ENCODE measurements at places on chromosomes 3 and 15.

DNA sequence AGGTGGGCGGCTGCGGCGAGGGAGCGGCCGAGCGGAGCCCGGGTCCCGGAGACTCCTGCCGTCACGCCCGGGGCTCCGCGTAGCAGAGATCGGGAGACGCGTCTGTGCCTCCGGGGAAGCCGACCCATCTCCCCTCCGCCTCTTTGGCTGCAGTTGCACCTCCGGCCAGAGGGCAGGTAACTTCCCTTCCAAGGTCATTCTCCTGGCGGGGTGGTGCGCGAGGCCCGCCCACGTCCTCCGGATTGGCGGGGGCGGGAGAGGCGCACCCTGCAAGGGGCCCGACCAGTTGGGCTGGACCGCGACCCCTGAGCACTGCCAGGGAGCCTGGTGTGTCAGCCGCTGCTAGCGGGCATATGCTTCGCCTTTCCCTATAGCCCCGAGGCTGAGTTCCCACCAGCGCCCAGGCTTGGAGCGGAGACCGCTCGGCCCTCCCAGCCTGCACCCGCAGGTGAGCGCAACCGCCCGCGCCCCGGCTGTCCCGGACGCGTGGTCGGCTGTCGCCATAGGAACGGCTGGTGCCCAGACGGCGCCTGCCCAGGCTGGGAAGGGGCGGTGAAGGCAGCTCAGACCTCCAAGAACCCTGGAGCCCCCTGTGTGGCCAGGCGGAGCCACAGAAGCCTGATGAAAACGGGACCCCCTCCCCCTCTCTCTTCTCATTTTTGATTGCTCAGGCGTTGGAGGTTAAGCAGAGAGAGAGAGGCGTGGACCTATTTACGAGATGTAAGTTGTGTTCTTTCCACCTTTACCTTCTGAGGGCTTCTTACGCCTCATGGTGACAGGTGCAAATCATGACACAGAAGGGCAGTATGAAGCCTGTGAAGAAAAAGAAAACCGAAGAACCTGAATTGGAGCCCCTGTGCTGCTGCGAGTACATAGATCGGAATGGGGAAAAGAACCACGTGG, 453 bp downstream of the ZDHHC23 start:
- H3K27me3 ChIP-seq = no peaks in the 10 kb centered on the region
- H3K27ac ChIP-seq = peak overlapping the region; percentile 56
- no peaks in the 10 kb centered on the region for H3K4me1 ChIP-seq
- H3K36me3 ChIP-seq = no peaks in the 10 kb centered on the region

- H3K4me3 ChIP-seq = no peak overlapping the region
- no peaks in the 10 kb centered on the region for H3K36me3 ChIP-seq
- H3K27me3 ChIP-seq = no peaks in the 10 kb centered on the region
- no peaks in the 10 kb centered on the region for H3K4me1 ChIP-seq
These were observed 85.6 kb upstream of the LPP start for GRCh38 chr3:188068342-188068741.

GRCh38 chr3:141881702-141882101, 5.3 kb downstream of the ATP1B3 start:
- H3K4me1 ChIP-seq = no peaks in the 10 kb centered on the region
- no peak for DNase-seq
- no peak overlapping the region for H3K4me3 ChIP-seq
- H3K27me3 ChIP-seq = no peaks in the 10 kb centered on the region
- no peak overlapping the region for H3K27ac ChIP-seq

GRCh38 chr15:60745469-60746061, 266.6 kb upstream of the ICE2 start:
- peak; percentile 43 for DNase-seq
- no peaks in the 10 kb centered on the region for H3K4me1 ChIP-seq
- H3K27me3 ChIP-seq = no peaks in the 10 kb centered on the region
- no peak overlapping the region for H3K4me3 ChIP-seq

DNA sequence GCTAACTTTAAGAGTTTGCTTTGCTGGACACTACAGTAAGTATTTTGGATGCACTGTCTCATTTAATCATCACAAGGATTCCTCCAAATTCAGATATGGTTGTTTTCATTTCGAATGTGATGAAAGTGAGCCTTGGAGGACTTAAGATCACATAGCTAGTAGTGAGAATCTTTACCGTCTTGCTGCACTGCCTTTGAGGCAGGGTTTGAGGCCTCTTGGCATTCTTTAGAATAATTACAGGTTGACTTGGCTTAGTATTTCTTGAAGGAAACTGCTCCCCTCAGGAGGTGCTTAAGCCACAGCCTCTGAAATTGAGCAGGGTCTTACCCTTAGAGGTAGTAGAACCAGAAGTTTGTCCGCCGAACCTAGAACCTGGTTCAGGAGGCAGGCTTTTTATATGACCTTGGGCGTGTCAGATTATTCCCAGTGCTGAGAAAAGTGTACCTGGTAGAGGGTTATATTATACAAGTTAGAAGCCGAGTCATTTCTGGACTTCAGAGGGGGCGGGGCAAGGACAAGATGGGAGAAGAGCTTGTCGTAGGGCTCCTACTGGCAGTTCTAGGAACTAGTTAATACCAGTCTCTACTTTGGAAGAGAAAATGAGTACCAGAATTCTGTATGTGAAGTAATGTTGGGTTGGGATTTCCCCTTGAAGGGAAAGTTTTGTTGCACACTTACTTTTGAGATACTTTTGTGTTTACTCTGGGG, 1.1 kb downstream of the TFG start:
- H3K4me1 ChIP-seq = no peaks in the 10 kb centered on the region
- peaks cover 2% of the 10 kb centered on the region for H3K36me3 ChIP-seq
- peak overlapping the region; percentile 88 for H3K4me3 ChIP-seq
- no peaks in the 10 kb centered on the region for H3K27me3 ChIP-seq

- H3K4me3 ChIP-seq = no peak overlapping the region
- DNase-seq = no peak
- no peak overlapping the region for H3K27ac ChIP-seq
These were observed 304.1 kb downstream of the ZNF621 start for GRCh38 chr3:40828741-40829415.

GRCh38 chr15:51093839-51094605, 684 bp downstream of the TNFAIP8L3 start:
- peak overlapping the region; percentile 41 for H3K4me3 ChIP-seq
- H3K27ac ChIP-seq = no peak overlapping the region
- H3K36me3 ChIP-seq = no peaks in the 10 kb centered on the region
- H3K4me1 ChIP-seq = no peaks in the 10 kb centered on the region
- peaks cover 7% of the 10 kb centered on the region for H3K27me3 ChIP-seq
- DNase-seq = peak; percentile 79

GRCh38 chr3:196989721-196990262, 21.2 kb upstream of the PIGZ start:
- no peak for DNase-seq
- no peaks in the 10 kb centered on the region for H3K36me3 ChIP-seq
- H3K27me3 ChIP-seq = no peaks in the 10 kb centered on the region
- H3K4me1 ChIP-seq = no peaks in the 10 kb centered on the region

GRCh38 chr3:130048726-130049125, 32.9 kb upstream of the ALG1L2 start:
- H3K27me3 ChIP-seq = no peaks in the 10 kb centered on the region
- no peak overlapping the region for H3K4me3 ChIP-seq
- H3K4me1 ChIP-seq = no peaks in the 10 kb centered on the region
- no peak overlapping the region for H3K27ac ChIP-seq
- no peak for DNase-seq
- no peaks in the 10 kb centered on the region for H3K36me3 ChIP-seq

- H3K27ac ChIP-seq = no peak overlapping the region
- H3K4me1 ChIP-seq = no peaks in the 10 kb centered on the region
- no peaks in the 10 kb centered on the region for H3K27me3 ChIP-seq
- no peak overlapping the region for H3K4me3 ChIP-seq
- peak; percentile 40 for DNase-seq
These were observed 39.9 kb downstream of the PLCH1 start for GRCh38 chr3:155704771-155705559.

- no peak overlapping the region for H3K27ac ChIP-seq
- no peaks in the 10 kb centered on the region for H3K4me1 ChIP-seq
- no peaks in the 10 kb centered on the region for H3K36me3 ChIP-seq
These were observed 64.4 kb downstream of the SLMAP start for GRCh38 chr3:57820479-57820878.

GRCh38 chr3:98556164-98557130, 24.7 kb downstream of the GPR15 start:
- no peaks in the 10 kb centered on the region for H3K36me3 ChIP-seq
- DNase-seq = no peak
- no peak overlapping the region for H3K27ac ChIP-seq
- no peaks in the 10 kb centered on the region for H3K27me3 ChIP-seq

GRCh38 chr15:65395567-65396202, 17.9 kb upstream of the IGDCC3 start:
- no peak overlapping the region for H3K27ac ChIP-seq
- H3K27me3 ChIP-seq = peaks cover 9% of the 10 kb centered on the region
- no peak overlapping the region for H3K4me3 ChIP-seq
- H3K36me3 ChIP-seq = no peaks in the 10 kb centered on the region

DNA sequence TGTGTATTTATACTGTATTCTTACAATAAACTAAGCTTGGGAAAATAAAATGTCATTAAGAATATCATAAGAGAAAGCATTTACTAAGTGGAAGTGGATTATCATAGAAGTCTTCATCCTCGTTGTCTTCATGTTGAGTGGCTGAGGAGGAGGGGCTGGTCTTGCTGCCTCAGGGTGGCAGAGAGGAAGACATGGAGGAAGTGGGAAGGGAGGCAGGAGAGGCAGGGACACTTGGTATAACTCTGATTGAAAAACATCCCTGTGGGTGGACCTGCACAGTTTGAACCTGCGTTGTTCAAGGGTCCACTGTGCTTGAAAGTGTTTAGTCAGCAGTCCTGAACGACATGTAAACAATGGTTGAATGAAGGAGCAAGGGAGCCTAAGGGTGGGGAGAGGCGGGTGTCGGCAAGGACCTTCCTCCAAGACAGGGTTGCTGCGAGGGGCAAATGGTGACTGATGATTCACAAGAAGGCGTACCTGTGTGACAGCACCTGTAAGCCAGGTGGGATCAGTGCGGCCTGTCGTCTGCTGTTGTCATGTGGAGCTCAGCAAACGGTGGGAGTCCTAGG, 103.8 kb upstream of the KLF13 start:
- no peaks in the 10 kb centered on the region for H3K36me3 ChIP-seq
- H3K27ac ChIP-seq = no peak overlapping the region
- peaks cover 2% of the 10 kb centered on the region for H3K27me3 ChIP-seq
- no peak overlapping the region for H3K4me3 ChIP-seq
- no peak for DNase-seq

- H3K27me3 ChIP-seq = no peaks in the 10 kb centered on the region
- H3K4me3 ChIP-seq = no peak overlapping the region
- H3K27ac ChIP-seq = no peak overlapping the region
These were observed 3.0 kb downstream of the NAALADL2 start for GRCh38 chr3:174862101-174862500.

DNA sequence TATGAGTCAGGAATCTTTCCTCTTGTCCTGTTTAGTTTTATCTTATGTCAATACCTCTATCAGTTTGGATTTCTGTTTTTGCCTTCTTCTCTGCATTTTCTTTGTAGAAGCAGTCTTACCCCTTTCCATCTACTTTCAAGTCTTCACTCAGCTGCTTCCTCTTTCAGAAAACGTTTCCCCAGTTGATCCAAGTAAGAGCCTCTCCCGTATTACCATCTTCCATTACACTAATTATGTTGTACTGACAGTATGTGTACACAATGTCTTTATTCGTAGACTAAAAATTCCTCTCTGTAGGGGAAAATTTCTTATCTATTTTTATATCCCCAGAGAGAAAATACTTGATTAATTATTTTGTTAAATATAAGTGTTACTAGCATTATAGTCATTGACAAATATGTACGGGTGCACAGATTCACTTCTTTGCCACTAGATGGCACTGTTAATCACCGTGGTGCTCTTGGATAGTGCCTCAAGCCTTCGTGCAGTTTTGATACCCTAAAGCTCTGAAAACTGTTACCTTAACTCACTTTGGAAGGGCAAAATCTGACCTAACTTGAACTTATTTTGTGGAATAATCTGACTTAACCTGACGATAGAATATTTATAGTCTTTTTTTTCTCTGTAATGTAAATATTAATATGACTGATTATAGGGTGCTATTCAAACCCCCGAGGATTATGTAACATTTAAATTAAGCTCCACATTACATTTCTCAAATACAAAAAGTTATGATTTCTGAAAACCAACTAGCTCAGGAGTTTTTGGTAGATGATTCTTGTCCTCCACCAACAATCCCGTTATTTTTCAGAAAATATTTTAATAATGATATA, 74.2 kb upstream of the POU1F1 start:
- peak; percentile 67 for DNase-seq
- H3K4me3 ChIP-seq = no peak overlapping the region
- no peaks in the 10 kb centered on the region for H3K36me3 ChIP-seq
- H3K4me1 ChIP-seq = no peaks in the 10 kb centered on the region
- H3K27ac ChIP-seq = no peak overlapping the region
- H3K27me3 ChIP-seq = no peaks in the 10 kb centered on the region

DNA sequence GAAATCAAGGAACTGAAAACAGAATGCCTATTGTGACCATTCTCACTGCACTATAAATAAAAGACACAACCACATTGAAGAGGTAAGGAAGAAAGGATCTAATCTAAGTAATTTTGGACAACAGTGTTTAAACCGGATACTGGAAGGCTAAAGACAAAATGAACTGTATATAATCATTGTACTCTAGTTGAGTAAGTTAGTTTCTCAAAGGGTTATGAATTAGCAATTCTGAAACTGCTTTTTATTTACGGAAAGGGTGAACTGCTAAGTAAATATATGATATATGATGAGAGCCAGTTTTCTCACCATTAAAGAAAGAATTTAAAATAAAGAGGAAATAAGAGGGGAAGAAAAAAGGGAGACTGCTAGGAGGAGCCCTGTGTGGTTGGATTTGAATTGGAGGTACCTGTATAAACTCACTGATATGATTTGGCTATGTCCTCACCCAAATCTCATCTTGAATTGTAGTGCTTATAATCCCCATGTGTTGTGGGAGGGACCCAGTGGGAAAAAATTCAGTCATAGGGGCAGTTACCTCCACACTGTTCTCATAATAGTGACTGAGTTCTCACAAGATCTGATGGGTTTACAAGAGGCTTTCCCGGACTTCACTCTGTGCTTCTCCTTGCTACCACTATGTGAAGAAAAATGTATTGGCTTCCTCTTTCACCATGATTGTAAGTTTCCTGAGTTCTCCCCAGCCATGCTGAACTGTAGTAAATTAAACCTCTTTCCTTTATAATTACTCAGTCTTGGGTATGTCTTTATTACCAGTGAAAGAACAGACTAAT, 607.7 kb downstream of the PYDC2 start:
- no peaks in the 10 kb centered on the region for H3K36me3 ChIP-seq
- H3K4me1 ChIP-seq = no peaks in the 10 kb centered on the region
- no peak for DNase-seq
- H3K27ac ChIP-seq = no peak overlapping the region
- no peaks in the 10 kb centered on the region for H3K27me3 ChIP-seq
- H3K4me3 ChIP-seq = no peak overlapping the region

DNA sequence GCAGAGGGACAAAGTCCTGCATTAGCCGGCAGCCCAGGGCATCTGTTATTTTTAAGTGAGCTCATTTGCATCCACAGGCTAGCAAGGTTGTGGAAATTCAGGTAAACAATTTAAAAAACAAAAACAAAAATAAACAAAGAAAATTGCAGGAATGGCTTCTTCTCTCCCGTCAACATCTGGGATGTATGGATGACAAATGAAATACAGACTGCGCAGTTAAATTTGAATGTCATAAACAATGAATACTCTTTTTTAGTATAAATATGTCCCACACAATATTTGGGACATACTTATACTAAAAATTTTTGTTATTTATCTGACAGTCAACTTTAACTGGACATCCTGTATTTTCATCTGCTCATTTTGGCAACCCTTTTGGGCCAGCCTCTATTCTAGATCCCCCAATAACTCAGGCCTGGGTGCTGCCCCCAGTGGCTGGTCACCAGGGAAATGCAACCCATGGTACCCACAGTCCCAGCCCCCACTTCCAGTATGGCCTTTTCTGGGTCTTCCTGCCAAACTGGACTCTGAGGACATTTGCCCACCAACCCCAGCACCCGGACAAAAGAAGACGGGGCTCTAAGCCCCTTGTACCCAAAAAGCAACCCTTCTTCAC, 12.7 kb downstream of the GRM2 start:
- no peaks in the 10 kb centered on the region for H3K27me3 ChIP-seq
- H3K4me3 ChIP-seq = no peak overlapping the region
- no peaks in the 10 kb centered on the region for H3K36me3 ChIP-seq
- no peak overlapping the region for H3K27ac ChIP-seq
